ENCODE measurements at places on chromosomes 4 and X.

GRCh38 chr4:24470666-24471485 lies 113.5 kb downstream of the DHX15 start:
- no peak for DNase-seq

DNA sequence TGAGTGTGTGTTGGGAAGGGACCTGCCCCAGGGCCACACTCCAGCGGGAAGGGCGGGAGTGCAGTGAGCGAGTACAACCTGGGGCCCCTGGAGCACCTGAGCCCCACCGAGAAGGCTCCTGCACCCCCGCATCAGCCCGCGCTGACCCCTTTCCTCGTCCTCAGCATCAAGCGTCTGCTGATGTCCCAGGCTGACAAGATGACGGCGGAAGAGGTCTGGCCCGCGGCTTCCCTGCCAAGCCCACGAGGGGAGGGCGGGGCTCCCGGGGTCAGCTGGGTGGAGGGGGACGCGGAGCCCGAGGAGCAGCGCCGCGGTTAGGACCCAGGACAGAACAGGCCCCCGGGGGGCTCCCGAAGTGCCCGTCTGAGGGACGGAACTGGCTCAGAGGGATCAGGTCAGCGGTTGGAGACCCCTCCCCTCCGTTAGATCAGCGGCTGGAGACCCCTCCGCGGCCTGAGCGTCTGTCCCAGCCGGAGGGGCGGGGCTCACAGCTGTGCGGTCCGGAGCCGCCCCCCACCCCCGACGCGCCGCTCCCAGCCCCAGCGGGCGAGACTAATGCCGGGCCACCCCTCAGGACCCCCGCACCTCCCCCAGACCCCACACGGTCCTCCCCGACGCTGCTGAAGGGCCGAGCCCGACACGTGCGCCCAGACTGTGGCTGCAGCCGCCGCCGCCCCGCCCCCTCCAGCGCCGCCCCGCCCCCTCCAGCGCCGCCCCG lies 6.7 kb downstream of the MYL5 start:
- DNase-seq: no peak

- DNase-seq: no peak
Measured at GRCh38 chr4:57658188-57658587, 548.0 kb upstream of the IGFBP7 start.

DNA sequence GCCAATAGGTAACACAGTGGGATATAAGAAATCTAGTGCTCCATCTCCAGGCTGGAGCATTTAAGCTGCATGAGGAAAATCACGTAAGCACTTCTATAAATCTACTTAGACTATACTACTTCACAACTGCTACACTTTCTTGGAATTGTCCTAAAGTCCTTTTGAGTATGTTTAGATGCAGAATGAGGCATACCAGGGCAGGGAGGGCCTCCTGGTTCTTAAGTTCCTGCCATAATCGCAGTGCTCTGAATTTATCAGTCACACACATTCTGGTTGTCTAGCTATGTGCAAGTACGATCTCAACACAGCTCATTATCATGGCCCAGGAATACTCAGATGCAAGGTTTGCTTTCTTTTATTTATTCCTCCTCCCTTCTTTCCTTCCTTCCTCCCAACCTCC lies 130.3 kb downstream of the GUCY2F start:
- no peak for DNase-seq

All from HS-27A (cell line).